Iris pigment epithelial cell (primary cell): ENCODE measurements at places on chromosomes 1 and 21.

- DNase-seq: peak; percentile 88
Measured at GRCh38 chr1:94971491-94971924, 44.6 kb upstream of the CNN3 start.

GRCh38 chr1:187840557-187840956 is 1011.8 kb downstream of the PLA2G4A start:
- DNase-seq: peak; percentile 14

GRCh38 chr1:52032785-52033131 is 852 bp downstream of the KTI12 start:
- peak; percentile 60 for DNase-seq

DNA sequence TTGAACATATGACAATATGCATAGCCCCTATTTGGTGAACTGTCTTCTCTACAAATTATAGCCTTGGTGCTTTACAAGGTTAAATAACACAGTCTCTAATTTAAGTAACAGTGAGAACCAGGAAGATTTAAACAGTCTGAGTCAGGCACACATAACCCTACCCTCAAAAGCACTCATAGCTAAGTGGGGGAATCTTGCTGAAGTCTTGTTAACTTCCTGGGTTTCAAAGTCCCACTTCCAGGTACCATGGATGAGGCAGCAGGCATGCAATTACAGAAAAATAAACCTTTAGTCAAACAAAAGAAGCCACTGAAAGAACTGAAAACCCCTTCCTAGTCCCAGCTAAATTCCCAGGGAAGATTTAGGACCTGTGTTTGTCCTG is 147.6 kb downstream of the PBX1 start:
- DNase-seq: no peak

DNA sequence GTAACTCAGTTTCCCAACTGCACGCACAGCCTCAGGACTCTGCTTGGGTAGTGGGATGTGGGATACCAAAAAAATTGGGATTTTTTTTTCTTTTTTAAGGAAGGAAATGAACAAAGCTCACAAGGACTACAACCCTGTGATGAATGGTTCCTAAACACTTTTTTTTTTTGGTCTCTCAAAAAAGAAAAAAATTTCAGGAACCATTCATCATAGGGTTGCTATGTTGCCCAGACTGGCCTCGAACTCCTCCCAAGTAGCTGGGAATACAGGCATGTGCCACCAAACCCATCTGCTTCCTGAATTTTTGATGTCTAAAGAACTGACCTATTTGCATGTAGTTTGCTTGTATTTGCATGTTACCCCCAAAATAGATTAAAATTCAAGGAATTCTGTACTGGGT is 6.8 kb downstream of the MINDY1 start:
- no peak for DNase-seq

GRCh38 chr1:167182571-167183320 is 37.9 kb upstream of the POU2F1 start:
- no peak for DNase-seq
